ENCODE measurements at places on chromosomes 12 and 14.

GRCh38 chr14:101336183-101336582 is 225.1 kb upstream of the DIO3 start:
- no peak for DNase-seq

DNA sequence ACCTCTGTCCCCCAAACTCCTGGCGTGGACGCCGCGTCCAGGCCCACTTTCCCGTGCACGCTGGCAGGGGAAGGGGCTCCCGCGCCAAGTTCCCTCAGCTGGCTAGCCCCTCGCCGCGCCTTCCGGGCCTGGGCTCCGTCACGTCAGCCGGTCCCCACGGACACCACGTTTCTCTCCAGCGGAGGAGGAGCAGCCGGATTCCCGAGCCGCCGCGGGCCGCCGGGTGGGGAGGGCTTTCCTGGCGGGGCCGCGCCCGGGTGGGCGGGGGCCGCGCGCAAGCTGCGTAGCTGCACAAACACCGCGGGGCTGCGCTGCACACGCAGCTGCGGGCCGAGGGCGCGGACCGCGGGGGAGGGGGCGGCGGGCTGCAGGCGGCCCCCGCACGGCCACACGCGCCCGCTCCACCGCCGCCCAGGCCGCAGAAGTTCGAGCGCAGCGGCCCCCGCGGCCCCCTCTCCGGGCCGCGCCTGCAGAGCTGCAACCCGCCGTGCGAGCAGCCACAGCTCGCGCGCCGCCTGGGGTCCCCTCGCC is 45.1 kb upstream of the PNMA1 start:
- DNase-seq = peak; percentile 78

DNA sequence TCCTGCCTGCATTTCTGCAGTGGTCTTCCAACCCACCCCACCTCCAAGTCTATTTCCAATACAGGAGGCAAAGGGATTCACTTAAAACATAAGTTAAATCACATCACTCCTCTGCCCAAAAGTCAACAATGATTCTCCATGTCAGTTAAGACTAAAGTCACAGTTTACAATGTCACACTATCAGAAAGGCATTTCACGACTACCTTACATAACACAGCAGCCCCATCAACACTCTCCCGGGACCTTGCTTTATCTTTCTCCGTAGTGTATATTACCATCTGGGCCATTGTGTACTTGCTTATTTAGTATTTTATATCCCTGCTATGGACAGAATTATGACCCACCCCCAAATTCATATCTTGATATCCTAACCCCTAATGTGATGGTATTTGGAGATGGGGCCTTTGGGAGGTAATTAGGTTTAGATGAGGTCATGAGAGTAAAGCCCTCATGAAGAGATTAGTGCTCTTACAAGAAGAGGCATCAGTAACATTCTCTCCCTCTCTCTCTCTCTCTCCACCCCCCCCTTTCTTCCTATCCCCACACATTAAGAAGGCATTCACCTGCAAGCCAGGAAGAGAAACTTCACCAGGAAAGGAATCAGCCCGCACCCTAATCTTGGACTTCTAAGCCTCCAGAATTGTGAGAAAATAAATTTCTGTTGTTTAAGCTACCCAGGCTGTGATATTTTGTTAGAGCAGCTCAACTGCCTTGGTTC is 112.7 kb downstream of the GXYLT1 start:
- DNase-seq = no peak

DNA sequence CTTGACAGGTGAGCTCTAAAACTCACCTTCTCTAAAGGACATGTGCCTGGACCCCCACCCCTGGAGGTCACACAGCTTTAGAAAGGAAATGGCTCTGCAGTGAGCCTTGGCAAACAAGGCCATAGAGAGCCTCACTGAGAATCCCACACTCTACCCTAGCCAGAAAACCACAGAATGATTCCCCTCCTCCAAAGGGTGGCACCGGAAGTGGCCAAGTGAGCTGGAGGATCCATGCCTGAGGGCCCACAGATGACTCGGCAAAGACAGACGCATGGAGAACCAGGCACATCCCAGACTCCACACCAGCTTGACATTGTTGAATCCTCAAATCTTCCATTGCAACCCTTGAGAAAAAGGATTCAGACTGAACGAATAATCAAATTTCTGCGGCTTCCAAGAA is 54.2 kb upstream of the PTHLH start:
- no peak for DNase-seq

GRCh38 chr12:116929885-116930284 is 19.1 kb downstream of the FBXW8 start:
- no peak for DNase-seq

DNA sequence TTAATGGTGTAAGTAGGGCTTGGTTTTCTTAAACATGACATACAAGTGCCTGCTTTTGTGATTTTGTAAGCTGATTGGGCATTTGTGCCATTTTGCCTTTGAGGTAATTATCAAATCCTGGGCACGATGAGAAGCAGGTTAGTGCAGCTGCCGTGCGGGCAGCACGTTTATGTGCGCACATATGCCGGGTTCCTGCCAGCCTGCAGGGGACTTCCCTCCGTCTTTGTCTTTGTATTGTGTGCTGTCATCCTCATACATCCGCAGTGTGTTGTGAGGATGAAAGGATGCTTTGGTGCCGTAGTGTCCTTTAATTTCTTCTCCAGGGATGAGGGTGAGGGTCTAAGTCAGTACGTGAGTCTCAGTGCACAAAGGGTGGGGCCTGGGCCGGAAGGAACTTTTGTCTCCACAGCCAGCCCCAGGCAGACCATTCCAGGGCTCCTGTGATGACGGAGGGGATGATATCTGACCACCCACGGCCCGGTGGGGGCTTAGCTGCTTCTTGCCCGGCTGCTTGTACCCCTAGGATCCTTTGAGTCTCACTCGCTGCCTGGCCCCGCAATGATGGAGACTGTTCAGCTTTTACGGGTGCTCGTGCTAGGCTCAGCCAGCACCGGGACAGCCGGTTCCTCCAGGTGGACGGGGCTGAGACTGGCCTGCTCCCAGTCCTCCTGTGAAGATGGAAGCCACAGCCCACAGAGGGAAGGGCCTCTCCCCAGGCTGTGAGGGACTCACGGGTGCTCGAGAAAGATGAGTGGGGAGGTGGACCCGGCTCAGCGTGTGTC is 54.6 kb downstream of the ADGRD1 start:
- no peak for DNase-seq

- no peak for DNase-seq
Measured at GRCh38 chr12:83136411-83136810, 449.7 kb downstream of the TMTC2 start.

- DNase-seq = no peak
Measured at GRCh38 chr14:75425446-75425845, 2.4 kb upstream of the JDP2 start.

- no peak for DNase-seq
Measured at GRCh38 chr12:31506515-31507306, 84.2 kb downstream of the DENND5B start.

DNA sequence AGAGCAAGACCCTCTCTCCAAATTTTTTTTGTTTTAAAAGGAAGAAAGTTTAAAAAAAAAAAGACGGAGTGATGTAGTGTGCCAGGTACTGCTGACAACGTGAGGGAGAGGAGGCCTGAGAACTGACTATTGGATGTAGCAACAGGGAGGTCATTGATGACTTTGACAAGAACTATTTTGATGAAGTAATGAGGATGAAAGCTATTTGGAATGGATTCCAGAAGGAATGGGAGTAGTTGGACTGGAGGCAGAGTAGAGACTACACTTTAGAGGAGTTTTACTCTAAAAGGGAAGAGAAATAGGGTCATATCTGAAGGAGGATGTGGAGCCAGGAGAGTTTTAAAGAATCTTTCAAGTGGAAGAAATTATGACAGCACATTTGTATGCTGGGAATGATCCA is 27.8 kb upstream of the SLC38A2 start:
- DNase-seq = no peak

GRCh38 chr12:124675881-124676713 is 108.7 kb upstream of the NCOR2 start:
- DNase-seq = no peak

DNA sequence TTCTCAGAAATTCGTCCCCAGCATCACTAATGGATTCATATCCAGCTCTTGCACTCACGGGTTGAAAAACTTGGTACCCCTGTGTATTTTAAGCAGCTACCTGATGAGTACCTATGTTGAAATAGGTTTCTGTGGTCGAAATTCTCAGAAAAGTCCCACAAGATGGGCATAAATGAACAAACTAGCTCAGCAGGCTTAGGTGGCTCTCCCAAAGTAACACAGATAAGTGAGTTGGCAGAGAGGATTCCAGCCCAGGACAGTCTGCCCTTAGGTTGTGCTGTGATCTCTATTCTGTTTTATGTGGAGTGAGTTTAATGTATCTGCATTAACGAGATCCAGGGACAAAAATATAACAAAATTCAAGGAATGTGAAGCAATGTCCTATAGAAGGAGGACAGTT is 92.3 kb downstream of the RGS6 start:
- no peak for DNase-seq

GRCh38 chr12:89552376-89552775 is 26.5 kb upstream of the POC1B start:
- no peak for DNase-seq

DNA sequence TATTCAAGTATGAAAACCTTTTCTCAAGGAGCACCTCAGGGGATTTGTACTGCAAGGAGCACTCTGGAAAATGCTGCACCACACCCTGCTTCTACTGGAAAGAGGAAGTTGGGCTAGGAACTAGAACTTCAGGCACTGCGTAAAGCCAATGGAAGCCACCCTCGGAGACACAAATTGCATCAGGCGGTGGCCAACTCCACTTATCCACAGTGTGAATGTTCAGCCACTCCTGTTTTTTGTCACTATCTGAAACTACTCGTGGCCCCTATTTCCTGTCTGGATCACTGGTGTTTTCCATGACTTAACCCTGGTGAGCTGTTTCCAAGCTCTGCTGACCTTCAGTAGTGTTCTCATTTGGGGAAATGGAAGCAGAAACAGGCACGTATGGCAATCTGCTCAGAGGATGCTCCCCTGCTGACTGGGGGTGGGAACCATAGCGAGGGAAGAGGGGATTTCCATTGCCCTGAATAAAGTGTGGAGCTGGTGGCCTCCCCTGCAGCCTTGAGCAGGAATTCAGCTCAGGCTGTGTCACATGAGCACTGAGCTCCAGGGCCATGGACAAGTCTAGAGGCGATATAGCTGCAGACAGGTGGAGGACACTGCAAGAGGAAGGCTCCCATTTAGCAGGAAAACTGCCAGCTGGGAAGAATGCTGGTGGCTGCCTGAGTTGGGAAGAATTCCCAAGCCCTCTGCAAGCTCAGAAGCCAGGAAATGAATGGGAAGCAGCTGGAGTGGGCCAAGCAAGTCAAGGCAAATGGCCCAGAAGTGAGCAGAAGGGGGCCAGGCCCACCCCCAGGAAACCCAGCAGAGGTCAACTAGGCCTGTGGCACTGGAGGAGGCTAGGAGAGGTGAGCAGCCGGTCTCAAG is 50.5 kb upstream of the RAP1B start:
- no peak for DNase-seq

DNA sequence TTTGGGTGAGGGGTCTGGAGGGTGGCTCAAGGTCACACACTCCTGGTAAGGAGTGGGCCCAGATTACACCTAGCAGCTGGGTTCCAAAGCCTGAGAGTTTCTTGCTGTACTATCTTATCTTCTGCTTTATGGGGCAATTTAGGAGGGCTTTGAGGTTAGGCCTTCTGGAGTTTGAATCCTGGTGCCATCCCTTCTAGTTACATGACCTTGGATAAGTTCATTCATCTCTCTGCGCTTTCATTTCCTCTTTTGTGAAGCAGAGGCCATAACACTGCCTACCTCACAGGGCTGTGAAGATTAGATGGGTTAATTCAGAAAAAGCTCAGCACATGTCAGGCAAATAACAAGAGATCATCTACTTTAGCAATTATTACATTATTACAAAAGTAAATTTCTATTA is 7.4 kb upstream of the KRT77 start:
- DNase-seq = no peak

DNA sequence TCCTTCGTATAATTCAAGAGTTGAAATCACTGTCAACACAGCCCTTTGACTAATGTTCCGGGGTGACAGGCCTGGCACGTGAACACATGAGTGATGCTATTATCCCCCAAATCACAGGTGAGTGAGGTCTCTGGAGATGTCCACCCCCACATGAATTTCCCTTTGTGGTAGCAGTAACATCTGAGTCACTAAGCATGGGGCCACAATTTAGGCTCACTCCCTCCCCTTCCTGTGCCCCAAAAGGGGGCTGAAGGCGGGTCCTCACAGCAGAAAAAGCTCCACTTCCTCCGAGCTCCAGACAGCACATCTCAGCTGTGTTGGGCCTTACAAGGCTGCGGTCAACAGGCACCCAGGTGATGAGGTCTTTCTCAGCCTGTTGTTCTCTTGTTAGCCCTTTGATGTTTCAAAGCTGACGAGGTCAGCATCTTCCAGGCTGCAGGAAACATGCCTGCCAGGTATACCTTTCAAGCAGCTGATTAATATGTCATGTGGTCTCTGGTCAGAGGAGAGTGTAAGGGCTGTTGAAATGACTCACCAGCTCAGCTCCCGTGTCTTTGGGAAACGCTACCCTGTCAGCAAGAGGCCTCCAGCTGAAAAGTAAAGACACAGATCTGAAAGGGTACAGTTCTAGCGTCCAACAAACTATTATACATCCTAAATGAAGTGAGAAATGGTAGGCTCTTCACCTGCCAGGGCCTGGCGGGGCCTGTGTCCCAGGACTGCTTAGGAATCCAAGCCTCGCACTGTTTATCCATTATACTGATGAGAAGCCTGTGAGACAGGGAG is 107.3 kb downstream of the ZFP36L1 start:
- DNase-seq = no peak

DNA sequence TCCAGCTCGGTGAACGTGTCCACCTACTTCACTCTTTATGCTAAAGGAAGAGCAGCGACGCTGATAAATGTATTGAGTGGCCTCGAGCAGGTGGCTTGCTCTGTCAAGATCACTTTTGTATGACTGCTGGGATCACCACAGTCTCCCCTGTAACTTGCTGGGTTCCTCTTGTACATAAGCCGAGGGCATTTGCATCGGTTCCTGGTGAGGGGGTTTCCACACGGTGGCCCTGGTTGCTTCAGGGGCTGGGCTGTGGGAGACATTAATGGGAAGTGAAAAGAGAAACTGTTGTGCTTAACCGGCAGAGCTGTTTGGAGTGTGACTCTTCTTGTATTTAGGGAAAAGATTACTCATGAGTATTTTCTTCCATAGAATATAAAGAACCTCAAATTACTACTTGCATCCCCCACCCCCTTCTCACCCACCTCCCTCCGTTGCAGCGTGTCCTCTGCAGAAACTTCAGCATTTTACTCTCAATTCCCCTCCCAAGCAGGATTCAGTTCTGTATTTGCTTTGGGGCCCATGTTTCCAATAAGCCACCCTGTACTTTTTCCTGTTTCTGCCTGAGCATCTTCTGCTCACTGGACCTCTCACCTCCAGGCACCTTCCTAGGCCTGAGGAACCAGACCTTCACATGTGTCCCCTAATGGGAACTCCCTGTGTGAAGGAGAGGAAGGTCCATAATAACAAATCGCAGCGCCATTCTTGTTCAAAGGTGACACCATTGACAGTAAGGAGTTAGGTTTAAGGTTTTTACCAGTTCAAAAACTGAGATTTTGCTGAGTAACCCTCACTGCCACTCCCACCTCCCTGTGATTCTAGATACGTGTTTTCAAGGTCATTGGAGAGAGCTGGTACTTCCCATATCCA is 187.0 kb downstream of the ETV6 start:
- DNase-seq = peak; percentile 65

Data from NCI-H345 (cell line).